Stimulated activated CD4-positive, alpha-beta T cell treated with anti-CD3 and anti-CD28 coated beads, Interleukin-15, amount 100 ng/mL, for 1 hour (primary cell): ENCODE measurements at places on chromosomes 12 and 14.

GRCh38 chr12:125314051-125314755 is 249.0 kb downstream of the AACS start:
- DNase-seq: no peak

DNA sequence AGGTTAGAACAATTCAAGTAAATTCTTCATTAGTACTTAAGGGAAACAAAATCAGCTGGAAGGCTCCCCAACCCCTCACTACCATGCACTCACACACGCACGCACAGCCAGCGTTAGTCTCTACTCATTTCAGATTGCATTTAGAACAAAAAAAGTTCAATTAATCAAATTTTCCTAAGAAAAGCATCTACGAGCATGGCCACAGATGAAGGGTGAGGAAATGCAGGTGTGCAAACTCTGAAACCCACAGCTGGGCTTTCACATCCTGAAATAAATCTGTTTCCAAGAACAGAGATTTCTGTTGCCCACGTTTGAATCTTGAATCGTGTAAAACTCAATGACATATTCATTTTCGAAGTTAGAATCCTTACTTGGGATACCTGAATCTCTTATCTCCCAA is 62.6 kb downstream of the SEL1L start:
- DNase-seq: no peak

DNA sequence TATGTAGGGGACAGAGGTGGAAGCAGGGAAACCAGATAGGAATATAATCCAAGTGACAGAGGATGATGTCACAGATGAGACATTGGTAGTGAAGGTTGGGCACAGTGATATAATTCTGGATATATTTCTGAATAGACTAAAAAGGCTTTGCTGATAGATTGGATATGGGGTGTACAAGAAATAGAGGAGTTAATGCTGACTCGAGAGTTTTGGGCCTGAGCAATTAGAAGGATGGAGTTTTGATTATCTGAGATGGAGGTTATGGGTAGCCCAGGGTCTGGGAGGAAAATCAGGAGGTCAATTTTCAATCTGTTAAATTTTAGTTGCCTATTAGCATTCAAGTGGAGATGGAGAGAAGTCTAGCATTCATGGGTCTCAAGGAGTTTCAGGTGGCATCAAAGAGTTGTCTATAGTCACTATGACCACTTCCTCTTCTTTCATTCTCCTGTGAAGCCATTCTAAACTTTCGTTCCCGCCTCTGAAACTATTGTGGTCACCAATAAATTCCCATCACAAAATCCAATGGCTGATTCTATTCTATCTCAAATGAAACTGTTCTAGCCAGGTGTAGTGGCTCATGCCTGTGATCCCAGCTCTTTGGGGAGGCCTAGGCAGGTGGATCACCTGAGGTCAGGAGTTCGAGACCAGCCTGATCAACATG is 10.6 kb upstream of the ANO6 start:
- no peak for DNase-seq

DNA sequence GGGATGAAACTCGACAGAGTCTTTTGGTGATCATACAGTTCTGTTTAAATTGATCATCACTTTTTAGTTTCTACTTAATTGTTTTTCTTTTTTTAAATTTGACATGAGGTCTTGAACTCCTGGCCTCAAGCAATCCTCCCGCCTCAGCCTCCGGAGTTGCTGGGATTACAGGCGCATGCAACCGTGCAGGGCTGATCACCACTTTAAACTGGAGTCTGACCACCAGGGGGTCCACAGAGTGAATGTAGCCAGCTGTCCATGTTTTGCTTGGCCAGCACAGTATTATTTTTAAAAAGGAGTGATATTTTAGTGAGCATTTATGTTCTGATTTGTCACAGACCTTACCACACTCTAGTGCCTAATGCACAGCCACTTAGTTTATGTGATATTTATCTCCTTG is 10.7 kb downstream of the DAAM1 start:
- no peak for DNase-seq

DNA sequence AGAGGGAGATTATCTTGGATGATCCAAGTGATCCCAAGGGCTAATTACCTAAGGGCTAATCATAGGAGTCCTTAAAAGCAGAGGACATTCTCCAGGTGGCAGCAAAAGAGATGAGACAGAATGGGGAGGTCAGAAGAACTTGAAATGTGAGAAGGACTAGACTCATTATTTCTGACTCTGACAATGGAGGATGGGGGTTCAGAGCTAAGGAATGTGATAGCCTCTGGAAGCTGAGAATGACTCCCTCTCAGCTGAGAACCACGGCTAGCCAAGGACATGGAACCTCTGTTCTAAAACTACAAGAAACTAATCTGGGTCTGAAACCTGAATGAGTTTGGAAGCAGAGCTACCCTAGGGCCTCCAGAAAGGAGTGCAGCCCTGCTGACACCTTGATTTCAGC is 35.6 kb upstream of the ANKS1B start:
- no peak for DNase-seq

- DNase-seq: peak; percentile 5
Observed at GRCh38 chr12:25276199-25276937, 25.6 kb upstream of the KRAS start.

DNA sequence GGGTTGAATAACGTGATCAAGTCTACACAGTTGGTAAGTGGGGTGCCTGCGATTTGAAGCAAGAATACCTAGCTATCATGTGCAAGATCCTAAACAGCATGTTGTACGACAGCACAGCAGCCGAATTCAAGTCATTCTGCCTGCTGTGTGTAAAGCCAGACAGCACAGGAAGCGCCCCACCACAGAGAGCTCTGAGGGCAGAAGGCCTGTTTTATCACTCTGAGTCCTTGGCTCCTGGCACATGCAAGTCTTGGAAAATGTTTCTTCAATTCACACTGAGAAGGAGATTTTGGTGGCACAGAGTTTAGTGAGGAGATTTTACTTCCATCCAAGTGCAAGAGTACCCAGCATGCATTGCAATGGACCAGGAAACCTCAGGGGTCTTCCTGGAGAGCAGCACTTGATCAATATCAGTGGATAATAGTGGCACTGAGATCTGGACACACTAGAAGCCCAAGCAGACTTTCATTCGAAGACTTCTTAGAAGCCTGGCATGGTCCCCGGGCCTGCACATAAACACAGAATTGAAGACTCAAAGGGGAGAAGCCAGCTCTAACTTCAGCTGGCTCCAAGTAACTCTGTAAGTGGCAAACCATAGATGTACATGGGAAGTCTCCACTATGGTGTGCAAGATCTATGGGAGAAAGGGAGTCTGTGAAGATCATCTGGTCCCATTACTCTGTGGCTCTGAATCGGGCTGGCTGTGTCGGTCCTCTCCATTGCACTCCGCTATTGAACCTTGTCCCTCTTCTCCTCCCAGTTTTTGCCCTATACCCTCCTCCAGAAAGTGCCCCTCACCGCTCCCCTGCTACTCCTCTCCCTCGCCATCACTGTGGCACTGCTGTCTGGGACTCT is 1.5 kb upstream of the KRT1 start:
- DNase-seq: peak; percentile 1

- no peak for DNase-seq
Observed at GRCh38 chr14:66085224-66085623, 400.9 kb upstream of the CCDC196 start.

DNA sequence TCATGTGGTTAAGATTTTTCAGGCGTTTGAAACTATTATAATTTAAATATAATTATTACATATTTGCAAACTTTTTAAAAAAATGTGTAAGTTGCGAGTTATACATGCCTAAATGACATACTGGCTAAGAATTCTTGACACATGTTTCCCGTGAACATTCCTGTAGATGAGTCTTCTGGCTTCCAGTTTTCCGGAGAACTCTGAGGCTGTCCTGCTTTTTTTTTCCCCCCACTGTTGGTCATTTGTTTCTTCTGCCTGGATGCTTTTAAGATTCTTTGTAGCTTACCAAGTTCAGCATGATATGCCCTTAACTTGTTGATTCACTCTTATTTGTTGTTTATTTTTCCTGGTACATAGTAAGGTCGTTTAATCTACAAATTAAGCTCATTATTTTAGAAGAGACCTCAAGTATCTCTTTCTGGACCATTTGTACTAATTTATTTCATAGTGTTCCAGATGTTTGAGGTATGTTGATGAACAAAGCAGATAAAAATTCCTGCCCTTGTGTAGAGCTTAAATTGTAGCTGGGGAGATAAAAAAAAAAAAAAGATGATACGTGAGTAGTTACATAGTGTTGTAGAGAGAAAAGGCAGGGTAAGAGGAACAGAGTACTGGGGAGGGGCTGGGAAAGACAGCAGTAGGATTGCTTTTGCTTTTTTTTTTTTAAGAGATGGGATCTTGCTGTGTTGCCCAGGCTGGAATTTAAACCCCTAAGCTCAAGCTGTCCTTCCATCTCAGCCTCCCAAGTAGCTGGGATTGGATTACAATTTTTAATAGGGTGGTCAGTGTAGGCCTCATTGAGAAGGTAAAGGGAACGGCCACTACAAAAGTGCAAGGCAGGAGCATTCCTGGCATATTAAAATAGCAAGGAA is 32.8 kb downstream of the ARHGAP5 start:
- no peak for DNase-seq

DNA sequence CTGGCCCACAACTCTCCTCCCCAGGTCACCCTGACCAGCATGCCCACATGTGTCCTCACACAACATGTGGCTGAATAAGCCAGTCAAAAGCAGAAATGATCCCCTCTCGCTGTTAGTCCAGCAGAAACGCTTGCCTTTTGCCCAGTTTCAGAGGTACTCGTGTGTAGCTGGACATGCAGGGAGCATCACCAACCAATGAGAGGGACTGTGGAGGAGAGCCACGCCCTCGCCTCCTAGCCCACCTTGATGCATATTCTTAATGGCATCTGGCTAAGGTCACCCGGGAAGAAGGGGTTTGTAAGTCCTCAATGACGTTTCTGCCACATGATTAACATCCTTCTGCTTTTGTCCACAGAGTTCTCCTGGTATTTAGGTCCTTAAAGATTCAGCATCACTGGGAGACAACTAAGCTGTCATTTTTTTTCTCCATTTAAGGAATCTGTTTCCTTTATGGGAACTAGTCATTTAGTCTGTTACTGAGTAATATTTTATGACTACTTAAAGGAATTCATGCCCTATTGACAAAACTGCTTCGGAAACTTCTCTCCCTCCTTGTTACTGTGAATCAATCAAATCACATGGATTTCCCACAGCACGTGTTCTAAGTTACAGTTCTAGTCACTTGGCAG is 134.0 kb downstream of the GCH1 start:
- DNase-seq: no peak

- DNase-seq: no peak
Observed at GRCh38 chr12:71216725-71217579, 59.2 kb upstream of the TSPAN8 start.

DNA sequence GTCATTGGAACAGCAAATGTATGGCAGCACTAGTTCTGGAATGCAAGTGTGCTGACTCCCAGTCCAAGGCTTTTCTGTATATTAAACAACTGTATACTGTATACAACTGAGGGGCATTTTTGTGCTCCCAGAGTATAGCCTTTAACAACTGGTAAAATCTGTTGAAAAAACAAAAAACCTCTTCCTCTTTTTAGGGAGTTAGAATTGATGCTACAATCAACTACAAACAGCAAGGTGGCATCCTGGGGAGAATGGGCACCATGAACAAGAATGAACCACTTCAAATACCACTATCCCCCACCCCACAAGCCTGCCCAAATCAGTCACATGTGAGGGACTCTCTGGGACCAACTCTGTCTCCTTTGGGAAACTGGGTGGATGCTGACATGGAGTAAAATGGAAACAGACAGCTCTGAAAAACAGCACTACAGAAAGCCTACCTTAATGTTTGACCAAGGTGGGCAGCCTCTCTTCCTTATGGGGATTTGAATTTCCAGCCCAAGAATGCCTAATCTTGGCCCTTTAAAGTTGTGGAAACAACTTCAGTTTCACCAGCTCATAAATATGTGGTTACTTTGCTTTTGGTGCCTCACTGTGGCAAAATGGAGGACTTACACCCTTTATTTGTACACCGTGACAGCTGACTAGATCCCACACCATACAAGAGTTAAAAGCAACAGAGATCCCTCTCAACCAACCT is 7.5 kb downstream of the VTI1B start:
- DNase-seq: no peak

- no peak for DNase-seq
Observed at GRCh38 chr12:38417101-38417500, 100.5 kb downstream of the ALG10B start.

DNA sequence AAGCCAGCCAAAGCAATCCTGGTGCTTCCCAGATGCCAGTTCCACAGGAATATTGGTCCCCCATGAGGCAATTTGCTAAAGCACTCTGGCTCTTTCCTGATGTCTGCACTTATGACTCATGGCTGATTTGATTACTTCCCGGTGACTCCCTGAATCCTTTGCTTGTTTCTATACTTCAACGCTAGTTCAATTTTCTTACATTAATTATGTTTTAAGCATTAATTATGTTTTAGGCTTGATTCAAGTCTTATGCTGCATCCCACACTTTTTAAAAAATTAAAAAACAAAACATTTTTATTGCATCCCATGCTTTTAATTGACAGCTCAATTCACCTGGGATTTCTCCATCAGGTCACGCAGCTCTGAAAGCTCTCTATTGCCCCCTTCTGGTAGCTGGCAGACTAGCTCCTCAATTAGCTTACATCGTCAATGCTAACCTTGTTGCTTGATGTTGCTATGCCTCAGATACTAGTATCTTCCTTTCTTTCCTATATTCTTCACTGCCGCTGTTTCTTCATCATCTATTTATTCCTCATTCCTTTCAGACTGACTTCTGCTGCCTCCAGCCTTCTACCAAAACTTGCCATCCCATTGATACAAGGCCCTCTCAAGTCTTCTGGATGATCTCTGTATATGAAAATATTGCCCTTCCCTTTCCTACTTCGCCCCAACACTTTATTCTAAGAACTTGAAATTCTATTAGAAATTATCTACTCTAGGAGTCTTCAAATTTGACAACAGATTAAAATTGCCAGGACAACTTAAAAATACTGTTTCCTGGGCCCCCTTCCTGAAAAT is 32.0 kb downstream of the TSHR start:
- DNase-seq: peak; percentile 12

- DNase-seq: no peak
Observed at GRCh38 chr12:45590646-45591045, 138.9 kb upstream of the ARID2 start.

DNA sequence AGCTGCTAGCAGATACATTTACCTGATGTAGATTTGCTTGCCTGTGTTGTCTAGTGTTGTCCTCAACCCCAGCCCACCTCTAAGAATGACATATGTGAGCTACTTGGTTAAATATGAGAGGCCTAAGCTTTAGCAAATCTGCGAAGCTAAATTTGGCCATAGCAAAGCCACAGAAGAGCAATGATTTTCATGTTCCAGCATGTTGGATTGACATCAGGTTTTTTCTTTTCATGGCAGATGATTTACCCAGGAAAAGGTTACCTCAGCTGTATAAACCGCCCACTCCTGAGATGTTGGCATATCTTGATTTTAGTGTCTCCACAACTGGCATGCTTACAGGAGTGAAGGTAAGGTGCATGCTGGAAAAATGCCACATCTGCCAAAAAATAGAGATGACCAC is 36.4 kb upstream of the ATF1 start:
- no peak for DNase-seq
